ENCODE measurements at places on chromosomes 5 and 9.

DNA sequence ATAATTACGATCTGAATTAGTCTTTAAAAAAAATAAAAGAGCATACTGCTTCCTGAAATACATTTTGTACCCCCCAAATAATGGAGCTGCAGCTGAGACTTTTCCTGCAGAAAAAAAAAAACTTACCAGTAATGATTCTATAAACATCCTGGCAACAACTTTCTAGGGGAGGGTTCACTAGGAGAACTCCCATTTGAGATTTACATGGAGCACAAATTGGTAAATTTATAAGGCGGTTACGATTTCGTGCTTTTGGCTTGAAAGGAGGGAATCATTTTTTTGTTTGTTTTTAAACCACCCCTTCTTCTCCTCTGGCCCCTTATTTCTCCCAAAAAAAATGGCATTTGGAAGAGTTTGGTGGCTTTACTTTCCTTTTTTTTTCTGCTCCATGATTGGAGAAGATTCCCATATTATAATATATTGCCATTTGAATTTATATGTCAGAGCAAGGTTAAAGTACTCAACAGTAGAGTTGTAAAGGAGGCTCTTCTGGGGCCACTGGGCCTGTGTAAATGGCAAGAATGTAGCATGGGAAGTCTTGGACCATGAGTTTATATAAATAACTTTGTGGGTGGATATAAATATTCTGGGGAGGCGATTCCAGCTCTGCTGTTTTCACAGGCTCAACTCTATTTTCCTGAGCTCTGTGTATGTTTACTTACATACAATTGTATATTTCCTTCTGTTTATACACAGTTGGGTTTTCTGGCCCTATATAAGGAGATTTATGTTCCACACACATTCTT is 159.9 kb downstream of the CSNK1G3 start:
- no peak for DNase-seq

- no peak for DNase-seq
Observed at GRCh38 chr5:159340511-159340910, 10.2 kb upstream of the IL12B start.

GRCh38 chr5:60594715-60595477 is 105.1 kb downstream of the DEPDC1B start:
- DNase-seq, result no peak

- DNase-seq, result no peak
Observed at GRCh38 chr5:39854771-39855410, 430.1 kb upstream of the DAB2 start.

GRCh38 chr9:105066275-105066865 is 138.4 kb upstream of the ABCA1 start:
- DNase-seq, result no peak

DNA sequence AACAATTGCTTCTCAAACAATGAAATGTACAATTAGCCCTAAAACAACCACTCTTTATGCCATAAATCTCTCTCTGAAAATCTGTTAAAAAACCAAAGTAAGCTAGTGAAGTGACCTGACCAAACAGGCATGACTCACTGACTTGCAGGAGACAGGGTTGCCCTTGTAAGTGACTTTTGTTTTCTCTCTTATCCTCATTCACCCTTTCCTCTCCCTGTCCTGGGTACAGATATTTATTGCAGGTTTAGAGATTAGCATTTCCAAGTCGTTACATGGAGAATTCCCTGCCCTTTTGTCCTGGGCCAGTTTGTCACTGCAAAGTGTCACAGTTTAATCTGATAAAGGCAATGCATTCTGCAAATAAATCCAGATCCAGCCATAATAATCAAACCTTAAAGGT is 484.2 kb downstream of the IRX1 start:
- DNase-seq, result no peak

DNA sequence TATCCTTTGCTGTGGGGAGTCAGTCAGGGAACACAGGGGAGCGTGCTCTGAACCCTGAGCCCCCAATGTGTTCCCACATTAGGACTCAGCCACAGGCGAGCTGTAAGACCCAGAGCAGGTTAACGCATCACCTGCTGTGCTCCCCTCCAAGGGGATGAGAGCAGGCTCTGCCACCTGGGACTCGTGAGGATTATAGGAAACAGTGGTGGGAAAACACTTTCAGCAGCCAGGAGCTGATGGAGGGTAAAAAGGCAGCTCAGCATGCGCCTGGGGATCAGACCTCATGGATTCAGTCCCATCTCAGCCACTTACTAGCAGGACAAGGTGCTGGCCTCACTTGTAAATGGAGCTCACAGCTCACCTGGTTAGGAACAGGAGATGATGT is 9.2 kb downstream of the JADE2 start:
- DNase-seq, result no peak

DNA sequence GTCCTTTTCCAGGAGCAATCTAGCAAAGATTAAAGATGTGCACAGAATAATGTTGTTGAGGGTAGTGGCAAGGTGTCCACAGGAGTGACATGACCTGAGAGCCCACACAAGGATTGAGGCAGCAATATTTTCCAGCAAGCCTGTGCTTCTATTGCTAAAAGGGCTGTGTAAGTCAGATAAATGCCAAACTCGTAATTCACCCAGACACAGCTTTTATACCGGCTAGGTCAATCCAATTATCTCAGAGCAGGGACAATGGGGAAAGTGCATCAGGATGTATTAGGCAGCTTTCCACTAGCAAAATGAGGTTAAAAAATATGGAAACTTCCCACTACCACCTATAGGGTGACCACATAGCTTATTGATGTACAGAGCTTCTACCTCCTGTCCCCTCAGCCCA is 34.8 kb upstream of the RAB3C start:
- DNase-seq, result no peak
